ENCODE measurements at places on chromosomes 6 and 20.

DNA sequence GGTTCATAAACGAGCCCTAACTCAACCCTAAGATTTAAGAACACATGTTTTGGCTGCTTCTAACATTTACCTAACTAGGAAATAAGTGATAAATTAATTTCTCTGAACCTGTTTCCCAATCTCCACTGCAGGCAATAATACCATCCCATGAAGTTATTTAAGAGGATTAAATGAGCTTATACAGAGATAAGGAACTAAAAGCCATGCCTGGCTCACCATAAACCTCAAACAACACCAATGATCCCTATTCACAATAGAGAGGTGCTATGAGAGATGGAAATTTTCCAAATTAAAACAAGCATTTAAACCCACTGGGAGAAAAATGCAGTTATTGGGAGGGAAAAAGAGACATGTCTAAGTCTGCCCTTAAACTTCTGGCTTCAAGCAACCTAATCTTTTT, 33.9 kb upstream of the KLHL31 start:
- no peak for DNase-seq

- DNase-seq, result no peak
Measured at GRCh38 chr6:166266336-166266735, 41.9 kb downstream of the PRR18 start.

DNA sequence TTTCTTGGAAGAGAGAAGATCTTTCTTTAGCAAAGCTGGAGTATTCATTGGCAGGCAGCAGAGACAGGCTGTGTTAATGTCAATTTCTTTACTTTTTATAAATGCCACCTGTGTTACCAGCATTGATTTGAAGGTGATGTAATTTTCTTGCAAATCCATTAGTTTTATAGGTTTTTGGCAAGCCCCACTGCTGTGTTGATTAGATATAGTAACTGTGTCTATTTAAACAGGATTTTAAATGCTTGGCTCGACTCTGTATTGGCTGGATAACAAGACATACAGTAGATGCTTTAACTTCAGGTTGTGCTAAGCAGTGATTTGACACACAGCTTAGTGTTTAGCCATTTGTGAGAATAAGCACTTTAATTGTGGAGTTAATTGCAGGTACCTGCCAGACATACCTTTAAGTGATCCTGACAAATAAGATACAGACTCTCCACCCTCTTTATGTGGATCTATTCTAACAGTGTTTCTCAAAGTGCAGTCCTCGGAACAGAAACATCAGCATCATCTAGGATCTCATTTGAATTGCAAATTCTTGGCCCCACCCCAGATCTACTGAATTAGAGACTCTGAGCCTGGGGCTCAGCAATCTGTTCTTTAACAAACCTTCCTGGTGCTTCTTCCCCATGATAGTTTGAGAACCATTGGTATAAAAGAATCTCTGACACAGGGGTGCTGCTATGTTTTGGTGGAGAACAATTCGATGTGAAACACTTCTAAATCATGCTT, 397.5 kb downstream of the HDGFL1 start:
- no peak for DNase-seq

DNA sequence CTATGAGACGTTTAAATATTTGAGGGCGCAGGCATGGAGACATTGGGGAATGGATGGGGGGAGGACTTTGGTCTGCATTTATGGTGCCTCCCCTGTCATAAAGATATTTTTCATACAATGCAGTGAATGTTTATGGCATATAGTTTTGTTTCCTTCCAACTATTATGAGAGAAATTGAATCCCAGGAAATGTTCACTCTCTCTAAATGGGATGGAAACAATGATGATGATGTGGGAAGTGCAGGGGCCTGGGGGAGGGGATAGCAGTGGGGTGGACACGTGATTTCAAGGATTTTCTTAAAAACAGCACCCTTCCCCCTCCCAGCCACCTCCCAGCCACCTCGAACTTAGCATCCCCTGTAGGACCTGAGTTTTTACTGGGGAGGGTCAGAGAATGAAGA, 69.9 kb downstream of the TOX2 start:
- DNase-seq, result no peak

All from CD4-positive, alpha-beta memory T cell (primary cell).